Activated naive CD4-positive, alpha-beta T cell treated with anti-CD3 and anti-CD28 coated beads, Interleukin-2, amount 10 ng/mL, durations not matched to agents 7 days and 5 days (primary cell): ENCODE measurements at places on chromosomes 16 and 17.

DNA sequence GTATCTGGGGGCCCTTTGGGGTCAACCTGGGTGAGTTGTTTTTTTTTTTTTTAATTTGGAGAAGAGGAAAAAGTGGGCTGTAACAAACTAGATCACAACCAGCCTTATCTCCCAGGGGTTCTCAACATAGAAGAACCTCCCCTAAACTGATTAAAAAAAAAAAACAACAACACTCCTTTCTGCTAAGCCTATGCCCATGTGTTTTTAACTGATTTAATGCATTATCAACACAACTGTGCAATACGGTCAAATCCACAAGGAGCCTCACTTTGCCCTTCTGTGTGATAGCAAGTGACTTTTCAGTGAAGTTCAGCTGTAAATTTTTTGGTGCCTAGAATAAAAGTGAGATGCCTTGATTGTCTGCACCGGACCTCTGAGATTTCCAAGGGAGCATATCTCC, 646 bp downstream of the MYH11 start:
- no peak for DNase-seq

DNA sequence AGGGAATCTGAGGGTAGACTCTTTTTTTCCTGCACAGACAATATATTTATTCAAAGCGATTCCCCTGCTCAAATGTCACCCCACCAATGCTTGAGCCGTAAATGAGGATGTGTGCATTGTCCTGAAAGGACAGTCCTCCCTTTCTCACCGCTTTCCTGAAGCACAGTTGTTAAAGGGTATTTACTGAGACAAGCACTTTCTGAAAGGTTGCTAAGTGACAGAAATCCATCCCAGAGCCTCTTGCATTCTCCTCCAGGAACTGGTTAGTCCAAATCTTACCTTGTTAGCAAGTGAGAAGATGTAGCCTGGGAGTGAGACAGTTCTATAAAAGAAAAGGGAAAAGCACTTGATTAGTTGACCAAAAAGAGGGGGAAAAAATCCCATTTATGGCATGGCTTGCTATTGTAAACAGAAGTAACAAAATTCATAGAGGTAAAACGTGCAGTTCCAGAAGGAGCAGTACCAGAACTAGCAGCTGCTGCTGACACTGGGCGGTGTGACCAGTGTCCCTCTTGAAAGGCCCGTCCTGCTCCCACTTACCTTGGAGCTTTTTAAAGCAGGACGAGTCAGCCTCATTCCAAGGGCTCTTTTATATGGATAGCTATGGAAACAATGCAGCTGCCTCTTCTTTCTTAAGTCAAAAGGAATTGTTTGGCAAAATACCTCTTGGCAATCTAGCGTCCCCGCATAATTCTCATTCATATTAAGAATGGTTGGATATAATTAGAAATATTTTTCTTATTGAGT, at the start of gene MYH2:
Gene MYH2 (minus strand): TSS at position 563 of the 747 bp plus-strand sequence. CDS start 1,738 bp downstream, outside the sequence.
- no peak for DNase-seq

- no peak for DNase-seq
Observed at GRCh38 chr16:27417047-27417671, 15.2 kb downstream of the IL21R start.

GRCh38 chr16:70768203-70768580, 32.8 kb downstream of the VAC14 start:
- DNase-seq: no peak

DNA sequence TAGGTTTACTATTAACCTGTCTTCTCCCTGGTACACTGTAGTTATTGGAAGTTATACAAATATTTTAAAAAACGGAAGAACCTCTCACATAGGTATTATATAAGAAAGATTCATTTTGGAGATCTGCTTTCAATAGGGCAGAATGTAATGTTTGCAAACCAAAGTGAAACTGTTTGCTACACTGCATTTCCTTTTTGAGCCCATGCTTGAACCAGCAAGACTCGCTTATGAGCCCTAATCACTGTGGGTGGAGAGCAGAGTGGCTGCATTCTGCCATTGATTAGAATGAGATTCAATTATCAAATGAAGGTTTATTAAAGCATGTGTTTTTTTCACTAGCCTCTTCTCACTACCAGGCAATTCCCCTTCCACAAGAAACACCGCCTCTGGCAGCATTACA, 589.7 kb downstream of the CDH11 start:
- no peak for DNase-seq

- no peak for DNase-seq
Observed at GRCh38 chr17:57662041-57662440, 83.1 kb downstream of the CCDC182 start.

DNA sequence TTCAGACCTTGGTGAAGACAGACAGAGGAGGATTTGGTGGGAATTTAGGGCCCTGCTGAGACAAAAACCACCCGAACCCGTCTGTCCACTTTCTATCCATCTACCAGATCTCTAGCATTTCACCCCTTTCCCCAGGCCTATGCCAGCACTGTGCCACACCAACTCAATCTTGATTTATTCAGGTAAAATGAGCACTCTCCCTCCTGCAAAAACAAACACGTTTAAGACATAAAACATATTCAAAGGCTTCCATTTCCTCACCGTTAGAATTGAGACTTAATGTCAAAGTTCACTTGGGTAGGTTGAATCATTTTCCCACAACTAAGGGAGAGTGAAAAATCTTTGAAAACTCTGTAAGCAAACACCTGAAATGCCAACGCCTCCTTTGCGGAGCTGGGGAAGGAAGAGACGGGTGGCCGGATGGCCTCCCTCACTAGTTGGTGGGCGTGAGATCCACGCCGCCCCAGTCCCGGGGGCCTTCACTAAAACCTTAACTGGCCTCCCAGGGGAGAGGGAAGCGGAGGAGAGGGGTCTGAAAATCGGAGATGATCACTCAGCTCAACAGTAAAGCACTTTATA, 862 bp downstream of the DCAKD start:
- peak; percentile 58 for DNase-seq

- peak; percentile 31 for DNase-seq
Observed at GRCh38 chr17:2402544-2402943, 1.7 kb upstream of the MNT start.

DNA sequence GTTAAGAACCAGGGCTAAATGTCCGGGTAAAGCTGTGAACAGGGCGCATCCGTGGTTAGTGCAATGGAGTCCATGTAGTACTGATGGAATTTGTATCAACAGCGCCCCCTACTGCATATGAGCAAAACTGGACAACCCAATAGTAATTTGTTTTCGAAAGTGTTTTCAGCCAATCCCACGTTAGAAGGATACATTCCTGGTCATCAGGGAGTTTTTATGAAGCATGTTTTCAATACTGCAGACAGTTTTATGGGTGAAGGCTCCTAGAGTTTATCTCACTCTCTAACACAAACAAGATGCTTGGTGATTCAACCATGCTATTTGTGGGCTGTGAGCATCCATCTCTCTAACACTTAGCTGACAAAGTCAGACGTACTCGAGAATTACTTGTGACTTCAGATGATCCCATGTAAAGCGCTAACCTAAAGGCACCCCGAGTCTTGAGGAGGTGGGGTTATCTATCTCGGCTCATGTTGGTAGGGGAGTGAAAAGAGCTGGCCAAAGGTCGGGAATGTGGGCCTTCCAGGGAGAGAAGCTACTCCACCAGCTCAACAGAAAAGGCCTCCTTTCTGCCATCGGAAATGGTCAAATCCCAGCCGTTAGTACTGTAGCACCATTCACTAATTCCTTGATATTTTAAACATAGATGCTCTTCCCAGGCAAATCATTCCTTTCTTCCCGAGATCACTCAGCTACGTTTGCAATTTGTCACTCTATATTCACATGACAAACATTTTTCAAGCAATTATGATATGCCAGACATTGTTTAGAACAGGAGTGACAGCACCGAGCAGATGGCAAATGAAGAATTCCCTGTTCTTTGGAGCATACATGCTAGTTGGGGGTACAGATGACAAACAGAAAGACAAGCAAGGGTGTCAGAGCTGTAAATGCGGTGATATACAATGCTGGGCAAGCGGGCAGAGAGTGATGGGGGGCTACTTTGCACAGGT, 46.9 kb upstream of the HNF1B start:
- peak; percentile 74 for DNase-seq

GRCh38 chr17:48577946-48578615, at the start of gene HOXB4:
HOXB4 (minus strand) TSS chr17:48578350; CDS start chr17:48578319, 31 bp downstream.
- peak; percentile 86 for DNase-seq

- DNase-seq: no peak
Observed at GRCh38 chr16:65283181-65283651, 161.4 kb upstream of the CDH11 start.

GRCh38 chr17:80791758-80792284, 199.8 kb upstream of the CHMP6 start:
- peak; percentile 63 for DNase-seq

DNA sequence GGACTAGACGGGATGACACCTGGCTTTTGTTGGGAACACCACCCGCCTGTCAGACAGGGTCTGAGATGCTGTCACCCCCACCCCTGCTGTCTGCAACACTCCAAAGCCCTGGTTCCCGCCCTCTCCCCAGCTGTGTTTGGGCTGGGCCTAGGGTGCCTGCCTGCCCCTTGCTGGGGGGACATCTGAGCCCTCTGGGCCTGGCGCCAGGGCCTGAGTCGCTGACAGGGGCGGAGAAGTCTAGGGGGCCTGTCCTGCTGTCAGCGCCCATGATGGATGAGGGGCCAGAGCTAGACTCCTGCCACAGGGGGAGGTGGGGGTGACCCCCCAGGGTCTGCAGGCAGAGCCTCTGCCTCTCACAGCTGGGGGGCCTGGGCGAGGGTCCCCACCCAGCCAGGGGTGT, 7.6 kb upstream of the PKMYT1 start:
- DNase-seq: no peak

DNA sequence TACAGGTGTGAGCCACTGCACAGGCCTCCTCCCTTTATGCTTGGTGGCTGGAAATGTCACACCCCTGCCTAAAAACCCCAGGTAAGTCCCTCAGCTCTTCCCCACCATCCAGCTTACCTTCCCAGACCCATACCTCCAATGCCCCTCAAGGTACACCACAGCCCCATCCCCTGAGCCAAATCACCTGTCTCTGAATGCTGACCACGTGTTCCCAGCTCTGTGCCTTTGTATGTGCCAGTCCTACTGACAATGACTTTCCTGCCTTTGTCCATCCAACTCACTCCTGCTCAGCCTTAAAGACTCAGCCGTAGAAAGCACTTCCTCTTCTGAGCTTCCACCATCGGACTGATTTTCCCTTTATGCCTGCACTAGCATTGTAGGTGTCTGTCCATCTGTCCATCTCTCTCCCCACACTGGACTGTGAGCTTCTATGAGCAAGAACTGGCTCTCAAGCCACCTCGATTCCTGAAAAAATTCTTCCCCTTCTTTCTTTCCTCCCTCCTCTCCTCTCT, 30.7 kb upstream of the GOSR2 start:
- DNase-seq: no peak

DNA sequence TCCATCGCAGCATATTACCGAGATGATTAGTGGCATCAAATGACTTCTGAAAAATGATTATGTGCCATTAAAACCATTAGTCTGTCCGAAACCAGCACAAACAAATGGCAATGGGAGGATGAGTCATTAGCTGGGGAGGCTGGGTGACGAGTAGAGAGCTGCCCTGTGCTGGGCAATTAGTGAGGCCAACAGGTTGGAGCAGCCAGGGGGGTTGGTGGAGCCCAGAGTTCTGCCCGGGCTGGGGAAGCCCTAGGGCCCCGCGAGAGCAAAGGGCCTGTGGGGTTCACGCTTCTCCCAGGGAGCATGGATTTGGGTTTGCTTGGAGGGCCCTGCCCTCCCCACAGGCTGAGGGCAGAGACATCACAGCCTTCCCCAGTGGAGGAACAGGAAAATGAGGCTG, 152.1 kb upstream of the RPL38 start:
- DNase-seq: no peak

DNA sequence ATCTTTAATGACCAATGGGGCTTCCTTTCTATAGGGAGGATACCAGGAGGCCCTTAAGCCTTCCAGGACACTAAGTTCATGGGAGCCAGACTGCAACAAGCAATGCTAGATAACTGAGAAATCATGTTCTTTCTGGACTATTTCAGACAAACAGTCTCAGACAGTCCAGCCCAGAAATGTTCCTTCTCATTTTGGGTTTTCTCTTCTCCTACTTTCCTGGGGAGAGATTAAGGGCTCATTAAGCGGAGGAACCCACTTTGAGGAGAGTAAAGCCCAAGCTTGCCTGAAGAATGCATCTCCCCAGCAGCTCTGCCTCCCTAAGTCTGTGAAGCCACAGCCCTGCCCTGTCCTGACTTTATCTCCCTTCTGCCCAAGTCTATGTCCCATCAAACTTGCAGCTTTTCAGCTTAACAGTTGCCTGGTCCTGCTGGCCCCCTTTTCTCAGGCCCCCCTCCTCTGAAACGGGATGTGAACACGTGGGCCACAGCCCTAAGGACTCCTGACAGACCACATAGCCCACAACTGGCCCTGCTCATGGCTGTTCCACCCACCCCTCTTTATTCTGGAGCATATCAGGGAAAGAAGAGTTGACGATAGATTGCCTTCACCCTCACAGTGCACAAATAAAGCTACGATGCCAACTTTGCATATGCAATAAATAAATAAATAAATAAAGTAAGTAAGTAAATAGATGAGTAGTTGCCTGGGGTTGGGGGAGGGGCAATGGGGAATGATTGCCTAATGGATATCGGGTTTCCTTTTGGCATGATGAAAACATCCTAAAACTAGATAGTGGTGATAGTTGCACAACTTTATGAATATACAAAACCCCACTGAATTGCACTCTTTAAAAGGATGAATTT, 111.0 kb downstream of the N4BP1 start:
- no peak for DNase-seq

DNA sequence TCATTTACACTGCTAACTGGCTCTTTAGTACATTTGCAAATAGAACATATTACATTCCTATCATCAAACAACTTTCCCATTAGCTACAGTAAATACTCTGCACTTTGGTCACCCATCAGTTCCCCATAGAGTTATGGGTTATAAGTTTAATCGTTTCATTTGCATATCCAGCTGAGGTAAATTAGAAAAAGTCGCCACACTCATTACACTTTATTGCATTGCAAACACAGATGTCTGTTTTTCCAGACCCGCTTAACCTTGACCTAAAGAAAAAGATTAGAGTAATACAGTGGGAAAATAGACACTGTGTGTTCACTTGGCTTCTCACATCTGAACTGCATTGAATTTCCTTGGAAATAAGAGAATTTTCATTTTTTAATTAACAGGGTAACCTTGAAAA, 213.1 kb upstream of the PSMD7 start:
- DNase-seq: no peak

- no peak for DNase-seq
Observed at GRCh38 chr16:16021020-16021419, 71.6 kb downstream of the ABCC1 start.

DNA sequence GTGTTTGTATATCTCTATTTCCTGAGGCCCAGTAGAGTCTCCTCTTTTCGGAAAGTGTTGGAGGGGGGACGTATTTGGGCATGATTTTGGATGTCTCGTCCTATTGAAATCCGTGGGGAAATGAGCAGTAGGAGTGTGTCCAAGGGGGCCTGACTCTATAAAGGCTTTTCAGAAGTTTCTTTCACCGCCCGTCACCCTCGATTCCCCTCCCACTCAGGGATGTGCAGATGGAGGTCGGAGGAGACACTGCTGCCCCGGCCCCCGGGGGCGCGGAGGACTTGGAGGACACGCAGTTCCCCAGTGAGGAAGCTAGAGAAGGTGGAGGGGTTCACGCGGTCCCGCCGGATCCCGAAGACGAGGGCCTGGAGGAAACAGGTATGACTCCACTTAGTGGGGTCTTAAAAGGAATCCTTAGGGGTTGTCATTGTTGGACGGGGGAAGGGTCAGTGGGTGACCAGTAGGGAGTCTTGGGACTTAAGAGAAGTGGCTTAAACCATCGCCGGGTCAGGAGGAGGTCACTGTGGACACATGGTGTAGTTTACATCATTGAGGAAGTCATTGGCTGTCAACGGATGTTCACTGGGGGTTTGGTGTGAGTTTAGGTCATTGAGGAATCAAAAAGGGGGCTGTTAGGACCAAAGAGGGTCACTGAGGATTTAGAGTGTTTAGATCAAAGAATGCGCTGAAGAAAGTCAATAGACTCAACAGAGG, 424 bp downstream of the MON1B start:
- peak; percentile 59 for DNase-seq
